ENCODE measurements at places on chromosomes 6 and 20.

DNA sequence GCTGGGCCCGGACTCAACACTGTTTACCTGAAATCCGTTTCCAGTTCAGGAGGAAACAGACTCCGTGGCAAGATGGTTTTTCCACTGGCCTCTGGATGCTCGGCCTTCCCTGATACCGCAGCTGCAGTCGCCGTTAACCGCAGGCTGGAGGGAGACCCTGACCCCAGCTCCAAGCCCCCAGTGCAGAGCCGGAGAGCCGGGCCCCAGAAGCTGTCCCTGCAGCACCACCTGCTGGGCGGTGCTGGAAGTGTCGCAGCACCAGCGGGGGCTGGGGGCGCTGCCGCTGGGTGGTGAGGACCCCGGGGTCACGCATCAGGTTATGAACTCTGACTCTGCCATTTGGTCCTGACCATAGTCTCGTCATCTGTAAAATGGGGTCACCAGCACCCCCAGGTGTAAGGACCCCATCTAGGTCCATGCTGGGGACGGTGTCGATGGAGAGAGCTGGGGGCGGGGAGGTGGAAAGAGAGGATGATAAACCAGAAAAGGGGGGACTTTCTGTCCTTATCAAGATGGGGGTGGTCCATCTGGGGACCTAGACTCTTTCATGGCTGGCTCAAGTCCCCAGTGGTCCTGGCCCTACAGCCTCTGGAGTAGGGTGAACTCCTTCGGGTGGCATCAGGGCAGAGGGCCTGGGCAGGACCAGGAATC lies 20.8 kb upstream of the CHRNA4 start:
- no peak for DNase-seq

GRCh38 chr6:33201147-33201545 lies 479 bp downstream of the SLC39A7 start:
- no peak for DNase-seq

GRCh38 chr20:19070026-19070425 lies 142.4 kb upstream of the SLC24A3 start:
- DNase-seq, result no peak

DNA sequence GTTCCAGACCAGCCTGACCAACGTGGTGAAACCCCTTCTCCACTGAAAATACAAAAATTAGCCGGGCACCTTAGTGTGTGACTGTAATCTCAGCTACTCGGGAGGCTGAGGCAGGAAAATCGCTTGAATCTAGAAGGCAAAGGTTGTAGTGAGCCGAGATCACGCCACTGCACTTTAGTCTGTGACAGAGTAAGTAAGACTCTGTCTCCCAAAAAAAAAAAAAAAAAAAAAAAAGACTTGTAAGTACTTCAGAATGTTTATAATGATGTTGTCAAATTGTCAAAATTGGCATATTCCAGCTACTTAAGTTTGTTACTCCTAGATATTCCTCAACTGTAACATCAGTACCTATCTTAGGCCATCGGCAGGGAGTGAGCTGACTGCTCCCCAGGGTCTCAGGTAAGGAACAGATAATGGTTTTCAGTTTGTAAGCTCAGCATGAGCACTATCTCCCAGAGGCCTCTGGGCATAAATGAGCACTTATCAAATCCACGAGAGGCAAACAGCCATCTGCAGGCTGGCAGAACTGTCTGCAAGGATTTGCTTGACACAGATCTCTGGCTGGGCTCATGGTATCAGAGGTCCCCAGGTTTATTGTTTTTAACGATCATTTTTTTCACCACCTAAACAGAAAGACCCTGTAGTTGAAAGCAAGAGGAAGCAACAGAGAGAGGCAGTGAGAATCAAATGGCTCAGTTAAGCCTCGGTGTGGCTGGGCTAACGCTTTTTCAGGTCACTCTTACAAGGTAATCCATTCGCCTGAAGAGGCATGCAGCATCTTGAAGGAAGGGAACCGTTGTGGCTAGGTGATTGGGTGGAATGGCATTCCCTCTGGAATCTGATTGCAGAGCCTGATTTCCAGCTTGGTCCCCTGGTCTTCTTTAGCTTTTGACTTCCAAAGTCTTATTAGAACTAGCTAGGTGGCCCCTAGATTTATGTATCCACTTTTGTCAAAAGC lies 115.9 kb downstream of the LY86 start:
- DNase-seq, result no peak

DNA sequence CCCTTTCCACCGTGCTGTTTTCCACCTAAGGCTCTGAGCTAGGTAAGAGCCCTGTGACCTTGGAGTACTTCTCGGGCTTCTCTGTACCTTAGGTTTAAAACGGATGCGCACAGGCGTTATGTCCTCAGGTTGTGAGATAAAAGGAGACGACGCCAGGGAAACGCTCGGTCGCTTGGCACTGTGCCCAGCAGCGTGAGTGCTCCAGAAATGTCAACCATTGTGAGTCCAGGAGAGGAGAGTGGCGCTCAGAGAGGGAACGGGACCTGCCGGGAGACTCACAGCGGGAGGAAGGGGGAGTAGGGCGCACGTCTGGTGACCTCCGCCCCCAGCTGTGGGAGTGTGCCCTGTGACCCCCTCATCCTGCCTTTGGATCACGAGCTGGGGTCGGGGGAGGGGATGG lies 33.8 kb upstream of the SCRT2 start:
- DNase-seq, result no peak

DNA sequence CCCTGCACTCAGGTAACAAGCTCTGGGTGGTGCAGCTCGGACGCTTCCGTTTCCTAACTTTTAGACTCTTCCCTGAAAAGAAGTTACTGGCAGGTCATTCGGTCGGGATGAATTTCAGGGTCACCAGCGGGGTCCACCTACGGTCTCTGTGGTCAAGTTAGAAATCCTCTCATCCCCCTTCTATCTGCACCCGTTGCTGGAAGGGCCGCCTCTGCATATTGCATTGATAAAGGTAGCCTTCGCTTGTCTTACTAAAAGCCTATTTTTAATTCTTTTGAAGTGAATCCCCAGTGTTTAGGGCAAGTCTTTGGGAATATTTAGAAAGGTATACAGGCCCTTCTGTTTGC lies 47.3 kb downstream of the LRRN4 start:
- no peak for DNase-seq

DNA sequence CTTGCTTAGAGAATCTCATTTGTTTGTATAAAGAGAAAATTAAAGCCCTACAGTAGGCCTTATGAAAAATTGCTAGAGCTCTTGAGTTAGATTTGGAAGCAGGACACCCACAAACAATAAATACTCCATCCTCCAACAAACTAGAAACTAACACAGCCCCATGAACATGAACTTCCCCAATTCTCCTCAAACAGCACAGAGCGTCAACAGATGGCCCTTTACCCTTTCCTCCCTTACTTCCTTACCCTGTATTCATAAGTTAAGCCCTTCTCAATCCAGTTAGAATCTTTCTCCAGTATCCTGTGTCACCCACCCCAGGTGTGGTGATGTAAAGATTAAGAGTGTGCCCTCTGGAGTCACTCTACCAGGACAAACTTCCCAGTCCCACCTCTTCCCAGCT lies 113.7 kb downstream of the UNC5CL start:
- DNase-seq, result no peak

DNA sequence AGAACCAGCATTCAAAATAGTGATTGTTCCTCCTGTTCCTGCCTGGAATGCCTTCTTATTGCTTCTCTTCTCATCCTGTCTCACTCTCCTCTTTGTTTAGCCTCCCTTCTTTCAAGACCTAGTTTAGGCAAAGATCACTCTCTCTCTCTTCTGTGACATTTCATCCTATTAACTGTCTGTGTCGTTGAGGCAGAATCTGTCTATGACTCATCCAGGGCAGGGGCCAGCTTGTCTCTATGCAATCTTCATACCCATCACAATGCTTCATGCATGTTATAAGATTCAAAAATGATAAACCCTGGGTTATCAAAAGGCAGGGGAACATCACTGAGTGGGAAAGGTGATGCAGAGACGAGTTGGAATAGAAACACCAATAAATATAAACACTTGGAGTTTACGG lies 32.2 kb upstream of the FOXA2 start:
- no peak for DNase-seq

DNA sequence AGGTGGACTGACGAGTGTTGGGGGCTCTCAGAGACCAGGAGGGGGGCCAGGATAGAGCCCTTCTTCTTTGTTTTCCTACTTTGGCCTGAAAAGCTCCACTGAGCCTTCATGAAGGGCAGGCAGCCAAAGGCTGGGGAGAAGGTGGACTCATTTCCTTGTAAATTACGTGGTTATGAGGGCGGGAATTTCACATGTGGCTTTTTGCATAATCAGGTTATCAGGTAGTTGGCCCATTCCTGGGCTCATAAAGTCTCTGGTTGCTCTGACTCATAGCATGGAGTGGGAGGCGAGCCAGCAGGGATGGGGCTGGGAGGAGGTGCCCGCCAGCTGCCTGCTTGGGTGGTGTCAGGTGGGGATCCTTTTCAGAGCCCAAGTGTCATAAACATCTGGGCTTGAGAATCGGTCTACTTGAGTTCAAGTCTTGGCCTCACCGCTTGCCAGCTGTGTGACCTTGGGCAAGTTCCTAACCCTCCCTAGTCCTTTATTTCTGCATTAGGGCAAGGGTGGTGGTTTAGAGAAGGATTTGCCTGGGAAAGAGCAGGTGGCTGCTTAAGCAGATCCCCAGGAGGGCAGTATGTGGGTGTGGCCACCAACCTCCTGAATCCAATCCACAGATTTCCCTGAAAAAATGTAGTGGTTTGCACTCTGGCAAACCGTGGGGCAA lies 26.5 kb upstream of the RNF24 start:
- DNase-seq, result no peak

- DNase-seq, result no peak
These were observed 14.0 kb downstream of the DCBLD1 start for GRCh38 chr6:117496383-117496990.

DNA sequence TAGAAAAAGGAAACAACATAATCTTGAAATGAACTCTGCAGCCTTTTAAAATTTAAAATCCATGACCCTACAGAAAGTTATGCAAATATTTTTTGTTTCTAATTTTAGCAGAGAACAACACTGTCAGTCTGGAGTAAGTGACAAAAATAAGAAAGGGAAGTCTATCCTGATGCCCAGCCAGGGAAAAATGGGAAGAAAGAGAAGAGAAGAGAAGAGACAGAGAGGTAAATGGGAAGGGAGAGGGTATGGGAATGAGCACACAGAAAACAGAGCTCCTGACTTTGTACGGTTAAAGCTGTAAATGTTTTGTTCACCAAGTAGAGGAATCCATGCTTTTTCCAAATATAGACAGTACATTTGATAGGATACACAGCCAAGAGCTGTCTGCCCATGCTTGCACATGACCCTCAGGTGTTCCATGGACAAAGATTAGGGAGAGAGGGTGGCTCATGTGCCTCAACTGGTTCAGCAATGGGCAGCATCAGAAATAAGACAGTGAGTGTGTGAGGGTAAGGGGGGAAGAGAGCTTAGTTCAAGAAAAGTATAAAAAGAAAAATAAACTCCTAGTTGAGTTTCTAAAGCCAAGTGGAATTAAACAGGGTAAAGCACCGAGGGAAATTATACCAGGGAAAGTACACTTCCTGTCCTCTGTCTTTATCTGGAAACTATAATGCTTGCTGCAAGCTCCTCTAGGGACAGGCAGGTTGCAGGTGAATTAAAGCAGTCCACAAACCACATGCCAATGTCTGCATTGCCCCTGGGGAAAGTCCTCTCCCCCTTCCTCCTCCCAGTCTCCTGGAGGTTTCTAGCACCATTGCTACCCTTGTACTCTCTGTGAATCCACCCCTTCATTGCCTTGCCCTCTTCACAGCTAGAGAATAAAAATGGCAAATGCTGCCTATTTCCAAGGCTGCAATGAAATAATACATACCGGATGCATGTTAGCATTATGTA lies 30.0 kb downstream of the MAP3K5 start:
- DNase-seq, result no peak

DNA sequence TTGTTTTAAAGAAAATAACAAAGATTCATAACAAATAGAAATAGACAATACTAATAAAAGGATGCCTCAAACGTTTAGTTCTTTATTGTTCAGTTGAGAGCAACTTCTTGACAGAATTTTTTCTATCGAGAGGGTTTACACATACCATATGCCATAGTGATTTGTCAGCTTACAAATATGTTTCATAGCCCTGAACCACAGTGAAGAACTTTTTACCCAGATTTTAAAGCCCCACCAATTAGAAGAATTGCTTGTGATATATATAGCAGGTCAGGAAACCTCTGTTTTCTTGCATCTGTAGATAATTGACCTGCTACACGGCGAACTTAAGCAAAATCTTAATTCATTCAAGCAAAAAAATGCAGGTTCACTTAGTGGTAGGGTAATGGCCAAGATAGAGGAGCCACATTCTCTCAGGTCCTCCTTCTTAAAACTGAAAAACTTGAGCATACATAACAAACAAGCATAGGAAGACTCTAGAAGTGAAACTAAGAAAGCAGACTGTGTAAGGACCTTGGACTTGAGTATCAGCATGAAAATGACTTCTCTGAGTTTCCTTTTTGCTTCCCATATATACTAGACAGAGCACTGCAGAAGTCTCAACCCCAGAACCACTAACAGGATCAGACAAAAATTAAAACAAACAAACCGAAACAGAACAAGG lies 39.5 kb downstream of the CRISP1 start:
- DNase-seq, result no peak

DNA sequence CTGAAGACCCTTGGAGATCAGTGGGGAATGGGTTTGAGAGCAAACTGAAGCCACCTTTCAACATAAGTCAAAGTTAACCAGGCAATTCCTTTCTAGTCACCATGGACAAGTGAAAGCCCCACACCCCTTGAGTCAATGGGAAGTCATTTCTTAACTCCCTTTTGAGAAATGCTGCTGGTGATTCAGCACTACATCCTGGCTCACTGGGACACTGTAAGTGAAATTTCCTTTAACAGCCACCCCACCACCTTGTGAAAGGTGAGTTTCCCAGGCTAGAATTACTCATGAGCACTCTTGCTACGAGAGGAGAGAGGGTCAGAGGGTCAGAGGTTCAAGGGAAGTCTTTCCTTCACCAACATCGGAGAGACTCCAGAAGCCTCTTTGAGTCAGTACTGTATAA lies 93.3 kb upstream of the MARCKS start:
- no peak for DNase-seq

DNA sequence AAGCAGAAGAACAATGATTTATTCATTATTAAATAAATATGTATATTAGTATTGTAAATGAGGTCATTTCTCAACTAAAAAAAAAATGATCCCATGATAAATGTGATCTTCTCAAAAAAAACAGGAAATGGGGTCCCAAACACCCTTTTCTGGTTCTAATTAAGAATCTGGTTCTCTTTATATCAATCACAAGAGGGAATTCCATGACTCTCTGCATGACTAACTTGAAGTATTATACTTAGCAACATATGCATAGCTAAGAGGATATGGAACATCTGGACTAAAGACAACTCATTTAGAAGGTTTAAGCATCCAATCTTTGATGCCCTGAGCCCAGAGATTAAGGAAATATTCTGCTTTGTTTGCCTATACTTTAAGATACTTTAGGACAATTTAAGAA lies 89.7 kb upstream of the EMILIN3 start:
- DNase-seq, result no peak

DNA sequence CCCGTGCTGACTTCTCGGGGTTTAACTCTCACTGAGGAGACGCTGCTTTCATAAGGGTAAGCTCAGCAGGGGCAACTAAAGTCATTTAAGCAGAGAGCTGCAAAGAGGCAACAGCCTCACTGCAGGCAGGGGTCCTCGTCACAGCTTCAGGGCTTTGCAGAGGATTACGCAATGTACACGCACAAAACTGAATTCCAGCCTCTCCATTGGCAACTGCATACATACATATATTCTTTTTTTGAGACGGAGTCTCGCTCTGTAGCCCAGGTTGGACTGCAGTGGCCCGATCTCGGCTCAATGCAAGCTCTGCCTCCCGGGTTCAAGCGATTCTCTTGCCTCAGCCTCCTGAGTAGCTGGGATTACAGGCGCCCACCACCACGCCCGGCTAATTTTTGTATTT lies 2.4 kb downstream of the GMEB2 start:
- DNase-seq, result no peak
